ENCODE measurements at places on chromosomes 3 and 15. TPM values are rescaled to one million over a fixed set of nuclear protein-coding genes. Genes with fewer than 3 reads are reported as not detected.

POLQ gene
- 0.19 TPM for polyA plus RNA-seq

DNA sequence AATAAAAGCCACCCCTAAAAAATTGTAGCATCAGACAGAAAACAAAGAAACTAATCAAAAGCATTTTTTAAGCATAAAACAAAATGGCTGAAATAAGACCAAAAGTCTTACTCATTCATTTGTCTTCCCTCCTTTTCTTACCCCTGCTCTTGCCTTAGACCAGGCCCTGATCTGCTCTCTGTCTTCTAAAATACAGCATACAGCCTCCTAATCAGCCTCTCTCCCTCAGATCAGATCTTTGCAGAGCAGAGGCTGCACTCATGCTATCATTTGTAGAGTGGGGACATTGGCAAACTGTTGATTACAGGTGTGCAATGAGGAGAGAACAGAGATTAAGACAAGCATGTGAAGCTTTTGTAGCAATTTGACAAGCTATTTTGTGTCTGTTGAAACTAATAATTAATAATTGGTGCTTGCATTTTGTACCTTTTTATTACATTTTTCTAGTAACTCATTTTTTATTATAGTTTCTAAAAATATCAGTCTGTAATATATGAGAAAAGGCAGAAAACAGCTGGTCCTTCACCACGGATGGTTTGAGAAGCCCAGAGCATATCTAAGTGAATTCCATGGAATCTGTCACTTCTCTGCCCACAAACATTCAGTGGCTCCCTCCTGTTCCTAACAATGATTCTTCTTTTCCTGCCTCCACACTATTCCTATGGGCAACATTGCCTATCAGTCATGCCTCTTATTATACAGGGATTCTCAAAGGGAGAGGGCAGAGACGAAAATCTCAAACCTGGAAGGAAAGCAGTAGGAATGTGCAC, 286.2 kb upstream of the STT3B start:
- no peak for DNase-seq

FAM43A gene
- 2.7 TPM for polyA plus RNA-seq

GRCh38 chr15:46442901-46443590, 808.2 kb downstream of the SQOR start:
- no peak for DNase-seq

GRCh38 chr15:69947394-69947793, 150.3 kb downstream of the TLE3 start:
- no peak for DNase-seq

DNA sequence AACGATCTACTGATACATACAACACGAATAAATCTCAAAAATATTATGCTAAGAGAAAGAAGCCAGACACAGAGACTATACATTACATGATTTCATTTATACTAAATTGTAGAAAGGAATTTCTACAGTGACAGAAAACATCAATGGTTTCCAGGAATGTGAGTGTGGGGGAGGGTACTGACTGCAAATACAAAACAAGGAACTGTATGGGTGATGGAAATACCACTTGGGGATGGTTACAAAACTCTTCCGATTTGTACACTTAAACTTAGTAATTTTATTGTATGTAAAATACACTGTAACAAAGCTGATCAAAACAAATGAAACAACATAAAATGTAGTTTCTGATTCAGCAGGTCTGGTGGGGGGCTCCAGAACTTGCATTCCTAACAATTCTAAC, 45.8 kb upstream of the IP6K2 start:
- DNase-seq: no peak

DNA sequence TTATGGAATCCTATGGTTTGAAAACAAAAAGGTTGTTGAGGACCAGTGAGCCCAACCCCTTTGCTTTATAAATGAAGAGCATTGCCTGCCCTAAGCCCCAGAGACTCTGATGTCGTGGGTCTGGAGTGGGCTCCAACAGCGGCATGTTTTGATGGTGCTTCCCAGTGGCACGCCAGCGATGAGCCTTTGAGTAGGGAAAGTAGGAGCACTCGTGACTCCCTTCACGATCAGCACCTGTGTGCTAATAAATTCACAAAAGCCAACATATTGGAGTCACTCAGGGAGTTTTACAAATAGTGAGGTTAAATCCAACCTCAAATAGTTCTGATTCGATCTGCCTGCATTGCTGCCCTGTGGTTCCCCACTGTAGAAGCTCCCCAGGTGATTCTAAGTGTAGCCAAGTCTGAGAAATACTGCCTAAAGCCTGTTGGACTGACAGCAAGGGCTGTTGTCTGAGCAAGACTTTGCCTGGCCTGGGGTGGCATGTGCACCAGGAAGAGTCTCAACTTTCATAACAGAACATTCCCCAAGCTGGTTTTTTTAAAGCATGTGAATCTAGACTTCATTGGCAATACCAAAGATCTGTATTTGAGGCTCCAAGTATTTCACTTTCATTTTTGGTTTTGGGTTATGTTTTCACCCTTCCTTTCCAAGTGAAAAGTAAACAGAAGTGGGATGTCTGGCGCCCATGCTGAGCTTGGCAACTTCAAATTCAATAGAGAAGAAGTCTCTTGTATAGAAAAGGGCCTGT, 9.9 kb downstream of the CCR5 start:
- no peak for DNase-seq

DNA sequence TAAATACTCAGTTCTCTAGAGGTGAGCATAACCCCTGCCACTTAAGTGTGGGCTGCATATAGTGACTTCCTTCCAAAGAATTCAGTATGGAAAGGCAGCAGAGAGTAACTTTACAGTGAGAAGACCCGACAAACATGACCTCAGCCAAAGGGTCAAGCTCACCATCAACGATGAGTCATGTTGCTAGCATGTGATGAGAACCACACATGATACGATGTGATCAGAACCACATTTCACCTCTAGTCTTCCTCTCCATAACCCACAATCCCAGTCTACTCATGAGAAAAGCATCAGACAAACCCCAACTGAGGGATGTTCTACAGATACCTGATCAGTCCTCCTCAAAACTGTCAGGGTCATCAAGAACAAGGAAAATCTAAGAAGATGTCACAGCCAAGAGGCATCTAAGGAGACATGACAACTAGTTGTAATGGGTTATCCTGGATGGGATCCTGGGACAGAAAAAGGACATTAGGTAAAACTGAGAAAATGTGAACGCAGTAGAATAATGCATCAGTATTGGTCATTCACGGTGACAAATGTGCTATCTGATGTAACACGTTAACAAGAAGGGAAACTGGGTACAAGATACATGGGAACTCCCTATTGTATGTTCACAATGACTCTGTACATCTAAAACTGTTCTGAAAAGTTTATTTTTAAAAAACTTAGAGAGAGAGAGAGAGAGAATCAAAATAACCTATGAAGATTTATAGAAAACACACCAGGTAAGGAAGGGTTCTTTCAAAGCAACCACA, 28.3 kb downstream of the SEC61A1 start:
- no peak for DNase-seq

DNA sequence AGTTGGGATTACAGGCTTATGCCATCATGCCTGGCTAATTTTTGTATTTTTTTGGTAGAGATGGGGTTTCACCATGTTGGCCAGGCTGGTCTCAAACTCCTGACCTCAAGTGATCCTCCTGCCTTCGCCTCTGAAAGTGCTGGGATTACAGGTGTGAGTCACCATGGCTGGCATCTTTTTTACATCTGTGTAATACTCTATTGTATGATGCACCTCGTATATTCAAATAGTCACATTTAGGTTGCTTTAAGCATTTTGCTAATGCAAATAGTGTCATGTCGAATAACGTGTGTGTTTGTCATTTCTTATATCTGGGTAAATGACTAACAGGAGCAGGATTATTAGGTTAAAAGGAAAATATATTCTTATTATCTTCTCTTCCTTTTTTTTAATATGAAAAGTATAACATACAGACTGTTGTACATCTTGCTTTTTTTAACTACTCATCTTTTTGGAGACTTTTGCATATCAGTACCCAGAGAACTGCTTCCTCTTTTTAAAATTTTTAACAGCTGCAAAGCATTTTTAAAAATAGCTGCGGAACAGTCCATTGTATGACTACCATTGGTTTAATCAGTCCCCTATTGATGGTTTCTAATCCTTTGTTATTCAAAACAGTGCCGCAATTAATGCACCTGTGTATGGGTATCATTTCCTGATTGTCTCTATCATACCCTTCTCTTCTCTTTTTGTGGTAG, 13.4 kb downstream of the SCAMP5 start:
- no peak for DNase-seq

- DNase-seq: no peak
Measured at GRCh38 chr3:21152555-21152954, 598.5 kb downstream of the ZNF385D start.

GRCh38 chr3:52014613-52015012, 18.9 kb upstream of the RPL29 start:
- no peak for DNase-seq

- DNase-seq: no peak
Measured at GRCh38 chr15:67999320-68000100, 54.6 kb upstream of the PIAS1 start.

DNA sequence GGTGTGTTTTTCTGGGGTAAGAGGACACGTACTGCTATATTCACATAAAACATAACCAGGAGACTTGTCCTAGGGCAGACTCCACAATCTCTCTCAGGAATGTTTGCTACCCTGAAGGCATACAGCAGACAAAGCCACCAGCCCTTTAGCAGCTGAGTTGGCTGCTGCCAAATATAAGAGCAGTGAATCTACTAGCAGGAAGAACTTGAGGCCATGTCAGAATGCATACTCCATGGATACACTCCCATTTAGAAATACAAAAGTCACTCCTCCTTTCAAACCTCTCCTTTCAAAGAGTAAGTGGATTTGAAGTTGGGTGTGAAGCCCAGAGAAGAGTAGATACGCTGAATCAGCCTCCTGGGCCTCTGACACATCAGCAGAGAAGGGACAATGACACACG, 94.1 kb downstream of the CADPS start:
- no peak for DNase-seq

DNA sequence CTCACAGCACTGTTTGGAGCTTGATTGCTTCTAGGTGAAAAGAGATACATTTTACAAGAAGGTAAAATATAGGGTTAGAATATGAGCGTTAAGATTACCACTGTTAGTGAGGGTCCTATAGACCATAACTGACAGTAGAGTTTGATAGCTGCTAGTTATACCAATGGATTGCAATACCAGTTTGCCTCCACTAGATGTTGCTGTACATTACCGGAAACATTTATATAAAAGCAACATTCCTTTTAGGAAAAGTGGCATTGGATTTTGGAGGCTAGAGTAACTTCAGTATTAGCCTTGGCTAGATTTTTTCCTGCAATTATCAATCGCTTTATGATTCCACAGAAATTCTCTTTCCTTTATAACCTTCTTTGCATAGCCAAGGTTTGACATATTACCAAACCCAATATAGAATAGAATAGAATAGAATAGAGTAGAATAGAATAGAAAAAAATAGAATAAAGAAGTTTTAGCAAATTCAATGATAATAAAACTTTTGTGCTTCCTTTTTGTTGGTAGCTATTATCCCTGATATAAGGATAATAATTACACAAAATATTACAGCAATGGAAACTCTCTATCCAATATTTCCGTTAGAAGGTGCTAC, 1093.6 kb upstream of the ALCAM start:
- no peak for DNase-seq

PLSCR2 gene
- not detected for polyA plus RNA-seq

KBTBD13 gene
- not detected for polyA plus RNA-seq

DNA sequence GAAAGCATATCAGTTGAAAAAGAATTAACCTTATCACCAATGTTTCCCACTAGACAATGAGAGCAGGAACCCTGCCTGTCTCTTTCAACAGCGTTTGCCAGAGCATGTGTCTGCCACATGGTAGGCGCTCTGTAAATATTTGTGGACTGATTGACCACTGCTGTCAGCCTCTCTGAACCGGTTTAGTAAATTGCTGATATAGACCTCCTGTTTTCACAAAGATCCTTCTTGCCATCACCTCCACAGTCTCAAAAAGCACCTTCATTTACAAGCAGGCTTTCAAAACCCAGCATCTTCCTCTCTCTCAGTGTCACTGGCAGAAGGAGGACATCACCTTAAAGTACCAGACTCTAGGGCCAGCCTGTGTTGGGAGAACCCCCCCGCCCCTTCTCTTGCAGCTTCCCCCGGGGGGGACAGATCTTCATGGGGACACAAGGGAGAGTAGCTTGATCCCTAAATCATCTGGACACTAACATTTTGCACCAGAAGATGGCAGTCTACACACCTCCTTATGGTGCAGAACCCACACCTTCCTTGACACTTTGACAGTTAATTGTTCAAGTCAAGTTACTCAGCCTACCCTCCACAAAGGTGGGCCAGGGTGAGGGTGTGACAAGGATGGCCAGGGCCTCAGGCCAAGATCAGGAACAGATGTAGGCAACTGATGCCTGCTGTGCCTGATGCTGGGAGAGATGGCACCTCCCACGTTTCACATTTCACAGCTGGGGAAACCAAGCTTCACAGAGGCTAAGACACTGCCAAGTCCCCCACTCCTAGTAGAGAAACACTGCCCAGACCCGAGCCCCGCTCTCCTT, 37.8 kb upstream of the USP3 start:
- no peak for DNase-seq

CCDC39 gene
- polyA plus RNA-seq: not detected

GRCh38 chr15:36858423-36858822, 241.9 kb downstream of the MEIS2 start:
- no peak for DNase-seq

DNA sequence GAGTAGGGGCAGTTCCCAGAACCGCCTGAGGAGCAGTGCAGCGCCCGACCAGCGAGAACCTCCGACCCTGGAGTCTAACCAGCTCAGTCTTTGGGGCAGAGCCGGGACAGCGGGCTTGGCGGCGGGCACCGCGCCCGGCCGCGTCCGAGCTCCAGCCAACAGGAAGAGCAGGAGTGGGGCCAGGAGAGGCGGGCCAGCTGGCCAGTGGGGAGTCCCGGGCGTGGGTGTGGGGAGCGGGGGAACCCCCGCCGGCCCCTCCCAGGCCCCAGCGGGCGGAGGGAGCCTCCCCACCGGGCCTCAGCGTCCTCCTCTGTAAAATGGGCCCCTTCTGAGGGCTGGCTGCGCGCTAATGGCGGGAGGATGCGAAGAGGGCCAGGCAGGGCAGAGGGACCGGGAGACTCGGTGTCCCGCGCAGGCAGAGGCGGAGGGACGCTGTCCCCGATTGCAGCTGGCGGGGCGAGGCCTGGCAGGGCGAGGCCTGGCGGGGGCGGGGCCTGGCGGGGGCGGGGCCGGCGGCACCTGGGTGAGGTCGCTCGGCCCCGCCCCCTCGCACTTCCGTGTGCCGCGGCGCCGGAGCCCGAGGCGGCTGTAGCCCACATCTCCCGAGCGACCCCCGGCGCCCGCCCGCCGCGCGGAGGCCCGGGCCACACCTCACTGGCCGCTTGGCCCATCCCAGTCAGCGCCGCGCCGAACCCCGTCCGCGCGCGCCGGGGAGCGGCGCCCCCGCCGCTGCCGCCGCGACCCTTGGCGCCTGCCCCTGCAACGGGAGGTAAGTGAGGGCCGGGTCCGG, at the start of gene PRKCD:
PRKCD (plus strand) TSS at position 550 of the 790 bp plus-strand sequence. CDS start 17,214 bp downstream, outside the sequence.
- peak; percentile 91 for DNase-seq
